ENCODE measurements at places on chromosomes 16 and 17.

GRCh38 chr16:1807626-1808025 is 14.1 kb upstream of the IGFALS start:
- DNase-seq, result no peak

GRCh38 chr16:19757762-19758595 is 39.9 kb downstream of the IQCK start:
- DNase-seq, result no peak

DNA sequence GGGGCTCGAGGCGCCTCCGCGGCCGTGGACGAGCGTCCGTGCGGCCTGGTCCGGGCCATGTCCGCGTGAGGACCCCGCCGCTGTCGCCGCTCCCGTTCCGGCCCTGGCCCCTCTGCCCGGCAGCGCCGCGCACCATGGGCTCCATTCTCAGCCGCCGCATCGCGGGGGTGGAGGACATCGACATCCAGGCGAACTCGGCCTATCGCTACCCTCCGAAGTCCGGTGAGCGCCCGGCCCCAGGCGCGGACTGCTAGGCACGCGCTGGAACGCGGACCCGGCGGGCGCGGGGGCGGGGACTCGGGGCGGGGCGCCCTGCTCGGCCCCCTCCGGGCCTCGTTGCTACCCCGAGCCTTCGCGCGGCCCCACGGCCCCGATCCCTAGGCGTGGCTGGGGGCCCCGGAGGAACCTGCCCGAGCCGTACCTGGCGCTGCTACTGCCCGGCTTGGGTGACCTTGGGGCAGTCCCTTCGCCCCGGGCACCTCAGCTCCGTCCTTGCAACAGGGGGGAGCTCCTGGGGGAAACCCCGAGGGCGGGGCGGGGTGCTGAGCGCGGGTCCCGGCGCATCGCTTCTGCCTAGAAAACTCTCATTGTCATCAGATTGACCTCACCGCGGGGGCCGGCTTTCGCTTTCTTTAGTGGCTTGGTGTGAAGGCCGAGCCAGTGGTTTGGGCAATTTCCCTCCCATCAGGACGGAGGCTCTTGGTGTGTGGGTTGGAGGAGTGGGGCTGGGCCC is 367 bp downstream of the MGRN1 start:
- DNase-seq, result peak; percentile 39

DNA sequence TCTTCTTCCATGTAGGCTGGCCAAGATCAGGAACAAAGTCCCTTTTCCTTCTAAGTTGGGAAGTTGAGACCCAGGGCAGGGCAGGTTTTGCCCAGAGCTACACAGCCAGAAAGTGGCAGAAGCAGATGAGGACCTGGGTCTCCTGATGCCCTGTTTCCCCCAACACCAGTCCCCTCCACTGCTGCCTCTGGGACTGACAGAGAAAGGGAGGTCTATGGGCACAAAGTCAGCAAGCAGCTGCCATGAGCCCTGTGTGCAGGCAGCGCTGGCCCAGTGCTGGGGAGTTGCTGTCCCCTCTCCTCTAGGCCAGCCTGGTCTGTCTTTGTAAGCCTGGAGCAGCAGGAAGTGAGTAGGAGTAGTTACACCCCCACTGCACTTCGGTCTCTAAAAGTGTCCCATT is 46.9 kb upstream of the NKD1 start:
- DNase-seq, result no peak

Data from activated CD4-positive, alpha-beta T cell treated with anti-CD3 and anti-CD28 coated beads for 24 hours (primary cell).